ENCODE measurements at places on chromosomes 2 and 18. TPM values are rescaled to one million over a fixed set of nuclear protein-coding genes. Genes with fewer than 3 reads are reported as not detected.

FBXO48 gene
- polyA plus RNA-seq, result 1.3 TPM

DES gene
- polyA plus RNA-seq, result 1.0 TPM

HOXD1 gene
- polyA plus RNA-seq, result not detected

ABCG5 gene
- polyA plus RNA-seq, result 0.14 TPM

TEKT4 gene
- not detected for polyA plus RNA-seq

GAL3ST2 gene
- not detected for polyA plus RNA-seq

CDK15 gene
- polyA plus RNA-seq, result 0.16 TPM

CACNB4 gene
- polyA plus RNA-seq, result 2.7 TPM

PER2 gene
- polyA plus RNA-seq, result 2.2 TPM

BOLL gene
- 1.1 TPM for polyA plus RNA-seq

DNAH6 gene
- polyA plus RNA-seq, result 0.27 TPM

COL4A4 gene
- 1.3 TPM for polyA plus RNA-seq

IDH1 gene
- 315 TPM for polyA plus RNA-seq

DOK6 gene
- 0.21 TPM for polyA plus RNA-seq

SUPT7L gene
- 13.5 TPM for polyA plus RNA-seq
